H4 (cell line): ENCODE measurements at places on chromosomes 2 and 18. TPM values are rescaled to one million over a fixed set of nuclear protein-coding genes. Genes with fewer than 3 reads are reported as not detected.
A peak's percentile ranks its signal among the peaks of the same experiment; 100 is the strongest.

DNA sequence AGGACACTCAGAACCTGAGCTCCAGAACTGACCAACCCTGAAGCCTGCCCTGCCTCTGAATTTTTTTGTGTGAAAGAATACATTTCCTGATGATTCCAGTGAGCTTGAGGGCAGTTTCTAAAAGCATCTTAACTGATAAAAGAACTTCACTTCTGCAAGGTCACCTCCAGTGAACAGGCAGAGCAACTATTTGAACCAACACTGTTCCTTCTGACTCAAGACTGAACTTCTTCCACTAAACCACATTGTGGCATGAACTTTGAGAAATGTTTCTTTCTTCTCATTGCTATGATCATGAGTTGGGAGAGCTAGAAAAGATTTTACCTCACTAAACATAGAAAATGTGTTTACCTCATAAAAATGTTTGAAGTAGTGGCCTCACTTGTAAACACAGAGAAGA lies 83.8 kb upstream of the SERTAD2 start:
- no peak for DNase-seq

- DNase-seq, result no peak
Observed at GRCh38 chr2:241308267-241308666, 7.2 kb downstream of the HDLBP start.

- no peak for DNase-seq
Observed at GRCh38 chr18:70085641-70086040, 119.8 kb downstream of the RTTN start.

GRCh38 chr2:4465671-4466070 lies 762.3 kb downstream of the DCDC2C start:
- no peak for DNase-seq

DNA sequence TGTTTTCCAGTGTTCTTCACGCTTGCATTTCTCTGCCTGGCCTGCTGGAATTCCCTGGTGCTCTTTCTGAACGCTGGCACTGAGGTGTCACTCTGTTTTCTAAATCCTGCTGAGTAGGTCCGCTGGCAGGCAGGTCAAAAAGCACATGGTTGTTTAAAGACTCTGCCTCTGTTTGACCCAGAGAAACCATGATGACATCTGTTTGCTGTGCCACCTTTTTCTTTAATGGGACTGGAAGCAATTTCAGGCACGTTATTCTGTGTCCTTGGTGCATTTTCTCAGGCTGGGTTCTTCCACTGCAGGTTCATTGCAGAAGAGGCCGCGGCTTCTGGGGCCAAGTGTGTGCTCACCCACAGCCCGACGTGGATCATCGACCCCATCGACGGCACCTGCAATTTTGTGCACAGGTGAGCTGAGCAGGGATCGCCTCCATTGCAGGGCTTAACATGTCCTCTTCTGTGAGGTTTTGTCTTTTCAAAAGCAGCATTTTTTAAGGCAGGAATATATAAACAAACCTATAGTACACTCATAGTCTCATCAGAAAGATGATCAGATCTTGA lies 28.4 kb downstream of the IMPA2 start:
- no peak for DNase-seq

- DNase-seq, result peak; percentile 37
Observed at GRCh38 chr2:121898483-121898882, 143.0 kb downstream of the TSN start.

GRCh38 chr18:44852818-44853217 lies 172.1 kb downstream of the SETBP1 start:
- no peak for DNase-seq

DNA sequence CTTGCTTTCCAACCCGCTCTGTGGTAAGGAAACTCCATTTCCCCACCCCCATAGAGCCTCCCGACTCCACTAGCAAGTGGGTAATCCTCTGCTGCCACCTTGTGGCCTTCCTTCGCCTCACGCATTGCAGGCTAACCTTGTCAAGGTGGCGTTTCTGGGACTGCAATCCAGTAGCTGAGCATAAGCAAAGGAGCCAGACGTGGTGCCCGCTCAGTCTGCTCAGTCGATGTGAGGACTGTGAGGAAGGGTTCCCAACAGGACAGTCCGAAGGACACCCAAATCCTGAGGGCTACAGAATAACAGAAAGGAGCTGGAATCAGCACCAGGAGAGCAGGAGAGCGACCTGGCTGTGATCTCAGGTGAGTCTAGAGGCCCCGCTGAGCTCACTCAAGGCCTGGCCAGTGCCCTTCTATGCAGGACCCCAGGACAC lies 144.2 kb downstream of the SUCLG1 start:
- peak; percentile 71 for DNase-seq

DNA sequence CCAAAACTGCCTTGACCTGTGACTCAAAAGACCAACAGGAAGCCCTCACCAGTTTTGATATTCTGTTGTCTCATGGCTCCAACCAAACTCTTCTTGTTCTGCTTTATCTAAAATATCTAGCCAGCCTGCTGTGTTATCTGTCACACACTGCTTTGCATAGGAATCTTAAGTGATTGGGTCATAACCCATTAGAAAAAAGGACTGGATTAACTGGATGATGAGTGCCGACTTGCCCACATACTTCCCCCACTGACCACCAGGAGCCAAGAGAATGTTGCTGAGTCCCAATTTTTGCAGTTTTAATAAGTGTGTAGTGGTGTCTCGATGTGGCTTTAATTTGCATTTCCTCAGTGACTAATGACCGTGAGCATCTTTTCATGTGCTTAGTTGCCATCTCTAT lies 6.5 kb downstream of the MOGAT1 start:
- DNase-seq, result no peak

DNA sequence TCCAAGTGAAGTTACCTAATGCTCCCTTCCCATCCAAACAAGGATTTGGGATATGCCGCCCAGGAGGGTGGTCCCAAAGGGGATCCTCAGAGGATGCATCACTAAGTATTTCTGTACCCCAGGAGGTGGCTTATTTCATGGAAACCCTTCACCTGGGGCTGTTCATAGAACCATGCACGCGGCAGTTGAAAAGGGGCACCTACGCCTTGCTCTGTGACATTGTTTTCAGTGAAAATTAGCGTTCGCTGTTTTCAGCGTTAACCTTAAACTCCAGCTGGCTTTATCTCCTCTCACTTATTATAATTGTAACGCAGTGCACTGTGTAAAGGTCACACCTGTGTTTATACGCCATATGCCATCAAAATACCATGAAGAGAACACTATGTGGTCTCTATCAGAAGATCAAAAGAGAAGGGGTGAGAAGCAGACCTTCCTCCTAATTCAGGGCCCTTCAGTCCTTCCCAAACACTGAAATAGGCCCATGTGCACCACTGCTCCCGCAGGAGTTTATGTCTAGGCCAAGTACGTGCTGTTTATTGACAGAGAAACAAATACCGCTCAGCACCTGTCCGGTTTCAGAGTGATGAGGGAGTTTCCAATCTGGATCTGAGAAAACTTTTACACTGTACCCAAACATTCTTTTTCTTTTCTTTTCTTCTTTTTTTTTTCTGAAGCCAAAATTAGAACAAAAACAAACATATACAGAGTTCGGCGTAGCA lies 162.1 kb downstream of the BCL2 start:
- DNase-seq, result no peak

- DNase-seq, result peak; percentile 29
Observed at GRCh38 chr18:33010149-33010548, 237.3 kb upstream of the KLHL14 start.

DNA sequence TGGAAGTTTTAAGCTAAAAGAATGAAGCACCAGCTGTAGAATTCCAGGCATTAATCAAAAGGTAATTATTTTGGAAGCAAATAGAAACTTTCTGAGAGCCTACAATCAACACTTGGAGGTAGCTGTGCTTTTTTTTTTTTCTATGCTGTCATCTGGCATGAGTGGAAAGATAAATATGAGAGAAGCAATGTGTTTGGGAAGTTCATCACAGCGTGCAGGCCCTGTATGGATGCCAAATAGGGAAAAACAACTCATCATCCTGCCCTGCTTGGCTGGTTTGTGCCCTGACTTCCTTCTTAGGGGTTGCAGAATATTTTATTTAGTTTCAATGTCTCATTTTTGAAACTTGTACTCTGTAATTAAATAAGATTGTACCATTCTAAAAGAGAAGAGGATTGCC lies 437.4 kb downstream of the PIK3C3 start:
- no peak for DNase-seq

- DNase-seq, result no peak
Observed at GRCh38 chr2:226832061-226832460, 3.8 kb upstream of the RHBDD1 start.

GRCh38 chr2:46634905-46635304 lies 155.5 kb downstream of the TMEM247 start:
- DNase-seq, result no peak

GRCh38 chr2:68431316-68431972 lies 35.6 kb downstream of the FBXO48 start:
- DNase-seq, result no peak

- DNase-seq, result no peak
Observed at GRCh38 chr2:140550821-140551220, 1580.0 kb downstream of the LRP1B start.

- peak; percentile 41 for DNase-seq
Observed at GRCh38 chr2:174971868-174972781, 33.1 kb downstream of the CHN1 start.

- DNase-seq, result no peak
Observed at GRCh38 chr18:79067611-79068010, 1.6 kb upstream of the ATP9B start.

DNA sequence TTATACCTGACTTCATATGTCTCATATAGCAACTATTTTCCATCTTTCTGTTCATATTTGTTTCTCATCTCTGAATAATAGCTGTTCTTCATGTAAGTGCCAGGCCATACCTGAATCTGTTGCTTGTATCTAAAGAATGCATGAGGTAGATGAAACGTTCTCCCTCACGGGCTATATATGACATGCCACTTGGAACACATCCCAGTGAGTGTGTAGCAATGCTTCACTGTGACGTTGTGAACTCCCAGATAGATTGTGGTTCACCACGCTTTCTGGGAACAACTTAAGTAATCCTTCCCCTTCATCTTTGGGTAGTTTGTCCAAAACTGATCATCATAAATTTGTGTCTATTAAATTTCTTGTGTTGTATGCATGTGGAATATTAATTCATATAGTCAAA lies 60.1 kb downstream of the RDH14 start:
- DNase-seq, result peak; percentile 56

DNA sequence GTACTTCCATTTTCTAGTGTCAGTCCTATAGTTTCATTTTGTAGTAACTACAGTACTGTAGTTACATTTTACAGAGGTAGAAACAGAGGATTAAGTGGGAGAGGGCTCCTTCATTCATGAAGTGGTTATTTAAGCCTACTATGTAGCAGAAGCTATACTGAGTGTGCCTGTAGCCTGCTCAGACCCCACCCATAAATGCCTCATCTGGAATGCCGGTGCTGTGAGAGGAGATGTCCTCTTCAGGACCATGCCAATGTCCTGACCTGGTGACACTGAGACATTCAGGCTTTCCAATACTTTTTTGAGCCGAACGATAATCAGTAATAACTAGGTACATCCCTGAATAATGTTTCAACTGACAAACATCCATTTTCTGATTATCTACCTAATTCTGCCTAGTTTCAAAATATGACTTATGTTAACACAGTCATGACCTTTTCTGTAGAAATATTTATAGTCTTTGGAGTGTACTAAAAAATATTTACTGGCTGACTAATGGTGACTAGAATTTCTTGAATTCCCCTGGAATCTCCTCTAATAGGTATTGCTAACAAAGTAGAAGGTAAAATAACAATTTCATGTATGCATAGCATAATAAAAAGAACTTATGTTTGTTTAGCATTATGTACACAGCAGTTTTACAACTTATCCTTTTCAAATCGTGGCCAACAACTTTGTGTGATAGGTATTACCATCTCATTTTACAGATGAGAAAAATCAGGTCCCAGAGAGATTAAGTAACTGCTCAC lies 10.2 kb upstream of the ARHGAP28 start:
- no peak for DNase-seq

DNA sequence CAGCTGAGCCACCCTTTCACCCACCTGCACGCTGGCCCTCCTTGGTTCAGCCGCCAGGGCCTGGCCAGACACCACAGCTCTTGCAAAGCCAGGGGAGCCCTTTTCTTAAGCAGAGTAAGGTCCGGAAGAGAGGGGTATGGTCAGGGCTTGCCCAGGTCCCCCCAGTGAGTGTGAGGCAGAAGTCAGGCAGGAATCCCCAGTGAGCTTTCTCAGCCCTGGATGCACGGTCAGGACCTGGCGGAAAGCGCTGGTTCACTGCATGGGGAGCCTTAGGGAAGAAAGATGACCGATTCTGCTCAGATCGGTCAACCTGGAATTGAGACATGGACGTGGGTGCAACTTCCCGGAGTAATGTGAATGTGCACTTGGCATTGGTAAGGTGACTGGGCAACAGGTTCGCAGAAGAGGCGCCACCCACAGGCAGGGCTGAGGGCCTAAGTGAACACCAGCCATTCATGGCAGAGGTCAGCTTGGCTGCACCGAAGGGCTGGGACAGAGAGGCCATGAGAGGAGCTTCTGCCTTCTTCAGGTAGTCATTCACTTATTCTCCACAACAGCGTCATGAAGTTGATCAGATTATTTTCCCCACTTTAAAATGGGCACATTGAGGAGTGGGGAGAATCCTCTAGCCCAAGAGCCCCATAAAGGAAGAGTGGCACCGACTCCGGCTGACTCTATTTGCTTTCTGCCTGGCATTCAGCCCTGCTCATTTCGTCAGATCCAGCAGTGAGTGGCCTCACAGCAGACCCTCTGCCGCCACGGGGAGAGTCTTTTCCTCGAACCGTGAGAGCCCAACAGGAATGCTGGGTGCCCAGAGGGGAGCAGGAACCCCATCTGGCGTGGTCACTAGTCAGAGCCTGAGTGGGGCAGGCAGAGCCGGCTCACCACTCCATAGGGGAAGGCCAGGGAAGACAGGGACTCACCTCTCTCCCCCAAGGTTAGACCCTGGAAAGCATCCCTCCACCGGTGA lies 35.8 kb downstream of the SCTR start:
- no peak for DNase-seq

C2orf66 gene
- total RNA-seq, result not detected in 2 replicates

ANO7 gene
- 0.43 and 0.91 TPM in 2 replicates for total RNA-seq

CARF gene
- 3.9 and 5.0 TPM in 2 replicates for total RNA-seq
